ENCODE measurements at places on chromosomes 11 and 22.

DNA sequence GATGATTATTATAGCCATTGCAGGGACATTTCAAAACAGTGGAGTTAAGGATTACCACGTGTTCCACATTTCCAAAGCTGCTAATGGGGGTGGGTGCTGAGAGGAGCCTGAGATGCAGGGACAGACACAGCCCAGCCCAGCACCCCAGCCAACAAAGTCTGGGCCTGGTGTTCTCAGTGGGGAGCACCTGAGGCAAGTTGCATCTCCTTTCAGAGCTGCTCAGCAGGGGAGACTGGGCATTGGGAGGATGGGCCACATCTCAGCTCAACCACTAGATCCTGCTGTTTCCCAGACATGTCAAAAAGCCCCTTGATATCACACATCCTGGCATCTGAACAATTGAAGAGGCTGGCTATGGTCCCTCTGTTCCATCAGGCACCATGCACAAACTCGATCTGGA, 458.0 kb upstream of the KIRREL3 start:
- no peak for DNase-seq

DNA sequence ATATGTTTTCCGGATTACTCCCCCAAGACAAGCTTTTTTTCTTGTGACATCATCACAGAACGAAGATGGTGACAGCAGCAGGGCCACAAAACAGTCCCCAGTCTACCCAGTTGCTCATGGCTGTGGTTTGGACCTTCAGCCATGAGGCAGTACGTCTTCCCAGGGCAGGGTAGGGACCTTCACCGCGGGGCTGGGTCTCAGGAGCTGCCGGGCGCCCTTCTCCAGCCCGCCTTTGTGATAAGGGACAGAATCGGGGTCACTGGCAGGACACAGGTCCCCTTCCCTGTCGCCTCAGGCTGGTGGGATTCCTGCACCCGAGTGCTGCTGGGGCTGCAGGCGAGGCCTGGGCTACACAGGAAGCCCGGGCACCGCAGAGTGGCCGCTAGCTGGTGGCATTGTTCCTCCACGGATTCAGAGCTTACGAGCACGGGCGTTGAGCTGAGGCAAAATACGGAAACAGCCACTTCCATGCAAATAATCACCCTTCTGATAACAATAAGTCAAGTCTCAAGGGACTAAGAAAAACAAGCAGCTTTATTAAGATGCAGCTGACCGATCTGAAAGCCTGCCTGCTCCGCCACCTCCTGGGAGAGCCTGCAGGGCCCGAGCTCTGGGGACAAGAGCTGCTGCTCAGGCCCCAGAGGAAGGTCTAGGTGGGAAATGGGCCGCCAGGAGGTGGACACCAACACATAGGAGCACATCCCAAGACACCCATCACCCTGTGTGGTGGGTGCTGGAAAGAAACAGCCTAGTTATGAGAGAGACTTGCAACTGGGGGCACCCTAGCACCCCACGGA, 12.3 kb downstream of the TBX1 start:
- no peak for DNase-seq

GRCh38 chr11:35810045-35810645, 133.7 kb upstream of the LDLRAD3 start:
- no peak for DNase-seq

- no peak for DNase-seq
Observed at GRCh38 chr11:121523581-121524232, 70.9 kb upstream of the SORL1-AS1 start.

GRCh38 chr11:40230821-40231220, 1228.6 kb downstream of the LRRC4C start:
- no peak for DNase-seq

GRCh38 chr11:31106326-31106725, 263.2 kb downstream of the DCDC1 start:
- no peak for DNase-seq

DNA sequence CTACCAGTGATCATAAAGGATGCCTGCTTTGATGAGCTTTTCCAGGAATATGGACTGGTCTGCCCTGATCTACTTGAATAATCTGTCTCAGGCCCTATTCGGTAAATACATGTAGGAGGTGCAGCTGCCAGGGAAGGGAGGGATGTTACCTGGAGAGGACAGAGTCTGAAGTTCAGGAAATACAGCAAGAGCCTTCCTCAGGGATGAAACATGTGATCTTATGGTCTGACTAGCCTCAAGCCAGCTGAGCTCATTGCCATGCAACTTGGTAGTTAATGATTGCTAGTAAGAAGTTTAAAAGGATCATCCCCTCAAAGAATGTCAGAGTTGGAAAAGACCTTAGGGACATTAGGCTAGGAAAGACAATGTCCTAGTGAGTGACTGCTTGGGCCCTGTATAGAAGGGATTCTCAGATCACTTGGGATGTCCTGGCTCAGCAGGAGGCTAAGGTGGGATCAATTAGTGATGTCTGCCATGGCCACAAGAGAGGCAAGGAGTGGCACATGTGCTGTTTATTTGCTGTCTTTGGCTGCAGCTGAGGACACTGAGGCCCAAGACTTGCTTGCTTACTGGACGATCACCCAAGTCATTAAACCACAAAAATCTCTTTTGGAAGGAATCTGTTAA, 18.5 kb downstream of the PTPRJ start:
- no peak for DNase-seq

Data from stimulated activated CD4-positive, alpha-beta T cell treated with anti-CD3 and anti-CD28 coated beads, Interleukin-12 subunit alpha, Interleukin-12 subunit beta, amount 100 ng/mL, for 4 hours (primary cell).